Activated T-helper 9 cell treated with anti-CD3 and anti-CD28 coated beads, Interleukin-2, amount 50 U/mL, for 16 hours (primary cell): ENCODE measurements at places on chromosomes 3 and 15.

- no peak for DNase-seq
Observed at GRCh38 chr3:159948429-159949144, 40.0 kb upstream of the IL12A start.

- DNase-seq: no peak
Observed at GRCh38 chr3:54163441-54163840, 41.1 kb downstream of the CACNA2D3 start.

DNA sequence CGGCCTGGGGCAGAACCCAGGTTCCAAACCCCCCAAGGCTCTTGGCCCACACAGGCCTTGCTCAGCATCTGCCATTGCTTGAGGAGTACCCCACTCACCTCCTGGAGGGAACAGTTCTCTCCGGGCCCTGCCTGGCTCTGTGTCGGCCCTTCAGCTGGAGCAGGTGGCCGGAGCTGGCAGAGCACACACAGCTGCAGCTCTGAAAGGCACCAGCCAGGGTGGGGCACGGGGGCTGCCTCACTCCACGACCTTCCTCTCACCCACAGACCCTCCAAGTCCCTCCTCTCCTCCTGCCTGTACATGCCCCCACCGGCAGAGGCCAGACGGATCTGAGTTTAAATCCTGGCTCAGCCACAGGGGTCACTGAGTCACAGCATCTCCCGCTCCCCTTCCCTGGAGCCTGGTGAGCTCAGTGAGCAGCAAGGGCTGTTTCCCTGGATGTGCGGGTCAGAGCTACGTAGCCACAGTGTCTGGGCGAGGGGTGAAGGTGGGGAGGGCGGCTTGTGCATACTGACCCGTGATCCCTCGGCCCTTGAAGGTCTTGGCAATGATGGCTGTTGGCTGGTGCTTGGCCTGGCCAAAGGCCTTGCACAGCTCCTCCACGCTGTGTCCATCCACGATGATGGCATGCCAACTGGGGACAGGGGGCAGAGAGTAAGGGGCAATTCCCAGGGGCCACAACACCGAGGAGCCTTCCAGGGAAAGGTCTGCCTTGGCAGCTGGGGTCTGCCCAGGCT lies 23.0 kb downstream of the TKT start:
- no peak for DNase-seq

GRCh38 chr3:58205981-58206380 lies 4.8 kb downstream of the DNASE1L3 start:
- DNase-seq: no peak

DNA sequence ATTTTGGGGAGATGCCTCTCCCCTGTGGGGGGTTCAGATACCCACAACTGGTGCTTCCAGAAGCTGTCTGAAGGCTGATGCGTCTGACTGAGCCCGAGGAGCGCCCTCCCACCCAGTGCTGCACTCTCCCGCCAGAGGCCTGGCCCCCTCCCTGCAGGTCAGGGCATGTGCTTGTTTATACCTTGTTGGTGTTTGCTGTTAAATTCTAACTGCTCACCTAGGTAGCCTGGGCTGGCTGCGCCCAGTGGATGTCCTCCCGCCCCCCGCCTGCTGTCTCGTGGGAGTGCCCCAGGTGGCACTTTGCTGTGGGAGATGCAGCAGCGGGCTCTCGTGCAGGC lies 12.9 kb downstream of the KLF13 start:
- no peak for DNase-seq

DNA sequence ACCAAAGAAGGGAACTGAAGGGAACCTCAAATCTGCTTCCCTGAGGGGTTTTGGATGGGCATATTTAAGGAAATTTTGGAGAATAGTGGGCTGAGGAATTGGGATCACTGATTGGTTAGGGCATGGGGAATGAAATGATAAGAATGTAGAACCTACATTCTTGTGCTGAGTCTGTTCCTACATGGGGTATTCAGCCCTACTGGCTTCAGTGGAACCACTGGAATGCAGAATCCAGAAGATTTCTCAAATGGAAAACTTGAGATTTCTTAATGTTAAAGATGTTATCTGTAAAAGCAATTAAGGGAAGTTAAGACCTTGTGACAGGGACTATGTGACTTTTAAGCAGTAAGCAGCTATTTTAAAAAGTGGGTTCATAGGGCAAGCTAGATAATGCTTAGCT lies 1062.4 kb downstream of the AGBL1 start:
- no peak for DNase-seq

DNA sequence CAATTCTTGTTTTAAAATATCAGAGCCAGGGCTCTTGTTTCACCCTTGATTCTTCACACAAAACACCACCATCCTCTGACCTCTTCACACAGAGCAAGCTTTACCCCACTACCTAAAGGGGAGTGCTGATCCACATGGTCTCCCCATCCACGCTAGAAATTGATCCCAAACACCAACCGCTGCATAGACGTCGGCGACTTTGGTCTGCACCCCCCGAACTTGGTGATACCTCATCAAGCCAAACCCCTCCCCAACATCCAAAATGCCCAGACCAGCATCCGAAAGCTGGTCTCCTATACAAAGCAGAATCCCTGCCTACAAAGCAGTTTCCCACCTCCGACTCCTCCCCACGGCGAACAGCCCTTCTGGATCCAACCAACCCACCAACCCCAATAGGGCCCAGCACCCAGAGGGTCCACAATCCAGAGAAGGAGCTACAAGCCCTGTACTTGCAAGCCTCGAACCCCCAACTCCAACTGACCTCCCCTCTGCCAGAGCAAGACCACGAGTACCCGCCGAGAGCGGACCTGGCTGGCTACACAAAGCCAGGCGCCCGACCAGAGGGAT lies 25.8 kb upstream of the MTHFS start:
- DNase-seq: no peak

DNA sequence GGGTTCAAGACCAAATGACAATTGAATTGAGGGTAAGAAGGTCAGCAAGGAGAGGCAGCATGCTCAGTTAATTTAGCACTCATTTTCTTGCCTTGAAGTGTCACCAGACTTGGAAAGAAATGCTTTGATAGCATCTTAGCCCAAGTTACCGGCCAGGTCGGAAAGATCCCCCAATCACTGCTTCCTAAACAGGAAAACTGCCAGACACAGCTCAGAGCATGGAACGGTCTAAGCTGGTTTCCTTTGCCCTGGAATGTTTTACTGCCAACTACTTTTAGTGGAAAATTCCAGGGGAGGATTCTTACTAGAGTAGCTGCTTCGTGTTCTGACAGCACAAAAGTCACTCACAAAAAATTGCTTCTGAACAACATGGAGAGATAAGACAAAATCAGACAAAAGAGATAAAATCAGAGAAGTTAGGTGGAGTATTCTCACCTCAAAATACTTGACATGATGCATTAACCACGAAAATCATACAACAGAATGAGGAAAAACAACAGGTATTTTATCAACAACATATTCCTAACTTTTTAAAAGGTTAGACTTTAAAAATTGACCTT lies 65.5 kb downstream of the CCR4 start:
- DNase-seq: no peak

DNA sequence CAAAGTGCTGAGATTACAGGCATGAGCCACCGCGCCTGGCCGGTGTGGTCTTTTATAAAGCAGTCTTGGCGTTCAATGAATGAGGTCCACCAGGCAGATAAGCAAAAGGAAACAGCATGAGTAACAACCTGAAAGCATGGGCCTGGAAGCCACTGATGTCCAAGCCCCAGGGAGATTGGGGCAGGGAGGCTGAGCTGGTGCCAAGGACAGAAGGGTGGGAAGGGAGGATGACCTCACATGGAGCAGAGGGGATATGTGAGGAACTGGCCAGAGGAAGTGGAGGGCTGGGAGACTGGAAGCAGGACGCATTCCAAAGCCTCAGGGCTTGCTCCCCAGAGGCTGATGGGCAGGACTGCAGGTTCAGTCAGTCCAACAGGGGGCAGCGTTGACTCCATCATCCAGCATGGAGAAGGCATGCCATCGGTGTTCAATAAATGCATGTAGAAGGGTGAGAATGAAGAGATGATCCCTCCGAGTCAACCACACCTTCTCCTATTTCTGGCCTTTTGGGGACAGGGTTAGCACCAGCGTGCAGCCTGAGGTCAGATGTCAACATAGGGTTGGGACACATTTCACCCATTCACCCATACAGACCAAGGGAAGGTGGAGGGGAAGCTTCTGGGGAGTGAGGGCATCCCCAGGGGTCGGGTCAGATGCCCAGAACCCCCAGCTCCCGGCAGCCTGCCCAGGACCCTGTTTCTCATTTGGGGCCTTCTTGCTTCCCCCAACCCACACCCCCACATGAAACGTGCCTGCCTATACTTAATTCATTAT lies 14.8 kb downstream of the MYL3 start:
- no peak for DNase-seq

GRCh38 chr3:21747376-21747775 lies 3.6 kb downstream of the ZNF385D start:
- DNase-seq: no peak

- DNase-seq: no peak
Observed at GRCh38 chr3:58084788-58085543, 76.7 kb downstream of the FLNB start.

DNA sequence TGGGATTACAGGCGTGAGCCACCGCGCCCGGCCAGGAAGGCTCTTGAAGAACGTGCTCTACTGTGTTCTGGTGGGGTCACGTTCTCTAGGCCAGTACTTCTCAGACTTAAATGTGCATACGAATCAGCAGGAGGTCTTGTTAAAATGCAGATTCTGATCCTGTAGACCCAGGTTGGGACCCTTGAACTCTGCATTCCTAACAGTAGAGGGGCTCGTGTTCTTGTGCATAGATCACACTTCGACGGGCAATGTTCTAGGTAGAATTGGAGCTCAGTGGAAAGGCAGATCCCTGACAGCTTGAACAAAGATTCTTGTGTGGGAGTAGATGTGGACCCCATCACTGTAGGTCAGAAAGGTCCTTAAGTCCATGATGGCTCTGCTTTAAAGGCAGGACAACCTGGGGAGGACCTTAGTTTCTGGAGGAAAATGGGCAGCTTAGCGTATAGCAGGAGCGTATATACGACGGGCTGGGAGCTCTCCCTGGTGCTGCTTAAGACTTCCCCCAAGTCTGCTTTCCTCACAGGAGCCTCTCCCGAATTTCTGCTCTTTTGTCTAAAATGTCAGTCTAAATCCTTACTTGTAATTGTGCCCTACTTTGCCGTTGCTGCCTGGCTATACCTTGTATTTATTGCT lies 16.9 kb upstream of the FAM81A start:
- no peak for DNase-seq

DNA sequence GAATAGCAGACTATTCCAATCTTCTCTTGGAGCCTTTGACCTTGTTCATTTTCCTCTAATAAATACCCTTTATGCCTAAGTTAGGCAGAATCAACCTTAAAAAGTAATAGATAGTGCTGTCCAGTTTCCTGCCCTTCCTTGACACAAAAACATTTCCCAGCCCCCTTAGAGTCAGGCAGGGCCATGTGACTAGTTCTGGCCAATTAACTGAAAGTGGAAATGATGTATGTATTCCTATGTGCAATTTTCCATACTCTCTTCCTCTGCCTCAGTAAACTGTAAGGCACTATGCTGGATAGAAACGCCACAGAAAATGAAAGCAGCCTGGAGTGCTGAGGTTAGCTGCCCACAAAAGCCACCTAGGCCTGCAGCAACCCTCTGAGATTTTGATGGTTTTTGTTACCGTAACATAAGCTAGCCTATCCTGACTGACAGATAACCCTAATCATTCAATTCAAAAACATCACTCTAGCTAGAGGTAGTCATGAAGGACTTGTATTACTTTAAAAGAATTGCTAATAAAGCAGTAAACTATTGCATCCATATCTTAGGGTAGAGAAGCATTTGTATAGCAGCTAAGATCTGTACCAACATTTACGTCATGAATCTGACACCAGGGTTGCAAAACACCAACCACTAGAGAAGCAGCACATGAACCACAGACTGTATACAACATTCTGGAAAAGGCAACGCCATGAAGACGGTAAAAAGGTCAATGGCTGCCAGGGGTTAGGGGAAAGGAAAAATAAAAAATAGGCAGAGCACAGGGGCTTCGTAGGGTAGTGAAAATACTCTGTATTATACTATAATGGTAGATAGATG lies 112.9 kb downstream of the ULK4 start:
- no peak for DNase-seq

- DNase-seq: no peak
Observed at GRCh38 chr15:89496155-89497098, at the start of gene RHCG. Gene RHCG, minus strand, starts transcription at chr15:89496583. Its CDS starts 39 bp downstream, at chr15:89496544.

DNA sequence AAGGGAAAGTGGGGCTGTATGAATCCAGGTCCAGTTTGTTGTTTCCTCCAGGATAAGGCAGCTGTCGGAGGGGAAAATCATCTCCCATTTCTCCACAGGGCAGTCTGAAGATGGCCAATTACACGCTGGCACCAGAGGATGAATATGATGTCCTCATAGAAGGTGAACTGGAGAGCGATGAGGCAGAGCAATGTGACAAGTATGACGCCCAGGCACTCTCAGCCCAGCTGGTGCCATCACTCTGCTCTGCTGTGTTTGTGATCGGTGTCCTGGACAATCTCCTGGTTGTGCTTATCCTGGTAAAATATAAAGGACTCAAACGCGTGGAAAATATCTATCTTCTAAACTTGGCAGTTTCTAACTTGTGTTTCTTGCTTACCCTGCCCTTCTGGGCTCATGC lies 911 bp downstream of the CCRL2 start:
- DNase-seq: no peak

DNA sequence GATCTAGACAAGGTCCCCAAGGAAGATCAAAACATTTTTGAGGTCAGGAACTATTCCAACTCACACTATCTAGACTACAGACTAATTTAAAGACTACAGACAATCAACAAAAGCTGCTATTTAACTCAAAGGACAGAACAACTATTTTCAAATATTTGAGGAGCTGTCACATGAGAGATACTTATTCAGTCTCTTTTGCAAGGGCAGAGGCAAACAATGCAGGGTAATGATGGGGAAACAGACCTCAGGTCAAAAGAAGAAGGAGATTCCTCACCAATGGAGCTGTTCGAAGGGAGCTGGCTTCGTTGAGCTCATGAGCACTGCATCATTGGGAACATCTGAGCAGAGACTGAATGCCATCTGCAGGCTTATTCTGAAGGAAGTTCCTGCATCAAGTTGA lies 231.9 kb downstream of the DTWD1 start:
- DNase-seq: no peak

- no peak for DNase-seq
Observed at GRCh38 chr3:69484507-69485393, 98.9 kb upstream of the FRMD4B start.

GRCh38 chr15:39360452-39360851 lies 220.4 kb upstream of the THBS1 start:
- no peak for DNase-seq

DNA sequence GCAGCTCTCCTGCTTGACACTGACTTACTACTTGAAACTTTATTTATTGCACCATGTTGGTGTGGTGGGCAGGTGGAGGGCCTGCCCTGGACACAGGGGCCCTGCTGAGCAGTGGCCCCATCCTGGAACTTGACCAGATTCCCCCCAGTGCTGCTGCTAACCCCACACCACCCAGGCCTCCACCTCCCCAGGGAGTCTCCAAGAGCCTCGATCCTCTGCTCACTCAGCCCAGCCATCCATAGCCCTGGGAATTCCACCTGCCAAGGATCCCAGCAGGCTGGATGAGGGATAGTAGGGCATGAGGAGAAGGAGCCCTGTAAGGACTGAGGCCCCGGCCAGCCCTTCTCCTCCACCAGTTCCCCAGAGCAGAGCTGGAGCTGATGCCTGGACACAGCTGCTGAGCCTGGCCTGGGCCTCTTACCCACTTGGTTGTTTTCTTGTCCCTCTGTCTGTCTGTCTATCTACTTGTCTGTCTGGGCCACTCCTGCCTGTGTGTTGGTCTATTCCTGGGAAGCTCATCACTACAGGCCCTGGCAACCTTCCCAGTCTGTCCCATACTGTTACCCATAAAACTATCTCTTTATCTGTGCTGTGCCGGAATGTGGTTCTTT lies 2.8 kb downstream of the CHAC1 start:
- no peak for DNase-seq
